ENCODE measurements at places on chromosomes 3 and 15. TPM values are rescaled to one million over a fixed set of nuclear protein-coding genes. Genes with fewer than 3 reads are reported as not detected.

- ATAC-seq, result peak; percentile 75
Measured at GRCh38 chr3:113051787-113052186, 61.0 kb downstream of the GTPBP8 start.

DNA sequence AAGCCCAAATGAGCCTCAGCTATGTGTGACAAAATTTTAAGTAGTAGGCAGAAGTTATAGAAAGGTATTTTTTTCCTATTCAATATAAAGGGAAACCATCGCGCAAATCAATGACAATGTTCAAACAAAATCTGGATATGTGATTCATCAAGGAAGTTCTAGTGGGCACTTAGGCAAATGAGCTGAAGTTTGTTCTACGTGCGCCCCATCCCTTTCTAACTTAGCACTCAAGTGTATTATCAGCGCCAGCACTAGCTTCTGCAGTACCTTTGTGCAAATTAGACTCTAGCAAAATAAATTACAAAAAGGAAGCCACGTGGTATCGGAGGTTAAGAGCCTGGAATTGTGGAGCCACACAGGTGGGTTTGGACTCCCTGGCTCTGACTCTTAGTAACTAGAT, 91.1 kb downstream of the TBL1XR1 start:
- no peak for ATAC-seq

DNA sequence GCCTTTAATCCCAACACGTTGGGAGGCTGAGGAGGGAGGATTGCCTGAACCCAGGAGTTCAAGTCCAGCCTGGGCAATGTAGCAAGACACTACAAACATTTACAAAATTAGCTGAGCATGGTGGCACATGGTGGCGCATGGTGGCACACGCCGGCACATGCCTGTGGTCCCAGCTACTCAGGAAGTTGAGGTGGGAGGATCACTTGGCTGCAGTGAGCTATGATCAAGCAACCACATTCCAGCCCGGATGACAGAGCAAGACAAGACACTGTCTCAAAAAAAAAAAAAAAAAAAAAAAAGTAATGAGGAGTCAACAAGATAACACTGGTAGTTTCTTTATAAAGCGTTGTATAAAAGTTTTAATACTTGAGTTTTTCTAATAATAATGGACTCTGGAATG, 10.1 kb downstream of the FEZF2 start:
- no peak for ATAC-seq

- no peak for ATAC-seq
Measured at GRCh38 chr3:59133311-59133710, 83.5 kb upstream of the CFAP20DC start.

DNA sequence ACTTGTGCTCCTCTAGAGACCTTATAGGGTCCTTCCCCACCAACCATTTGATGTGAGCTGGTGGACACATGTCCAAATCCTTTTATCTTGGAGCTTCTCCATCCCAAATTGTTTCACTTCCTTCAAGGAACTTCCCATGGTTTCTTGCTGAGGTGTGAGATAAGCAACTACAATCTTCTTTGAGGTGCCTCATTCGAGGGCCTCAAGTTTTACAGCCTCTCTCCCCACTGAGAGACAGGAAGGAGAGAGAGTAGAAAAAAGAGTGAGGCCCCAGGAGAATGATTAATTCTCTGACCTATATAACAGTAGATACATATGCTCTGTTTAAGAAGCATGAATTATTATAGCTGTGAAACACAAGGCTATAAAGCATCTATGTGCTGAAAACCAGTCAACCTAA, 70.5 kb downstream of the SUMF1 start:
- no peak for ATAC-seq

DNA sequence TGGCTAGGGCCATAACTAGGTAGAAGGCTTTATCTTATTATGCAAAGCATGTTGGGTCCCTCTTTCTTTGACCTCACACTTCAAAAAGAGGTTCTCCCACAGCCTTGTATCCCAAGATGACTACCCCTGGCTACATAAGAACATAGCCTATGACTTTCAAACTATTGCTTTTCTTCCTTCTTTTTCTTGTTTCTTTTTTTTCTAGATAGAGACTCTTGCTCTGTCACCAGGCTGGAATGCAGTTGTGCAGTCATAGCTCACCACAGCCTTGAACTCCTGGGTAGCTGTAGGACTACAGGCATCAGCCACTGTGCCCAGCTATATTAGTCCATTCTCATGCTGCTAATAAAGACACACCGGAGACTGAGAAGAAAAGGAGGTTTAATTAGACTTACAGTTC, 47.2 kb downstream of the DIPK2A start:
- no peak for ATAC-seq

- ATAC-seq, result no peak
Measured at GRCh38 chr15:99973351-99973750, 240.1 kb upstream of the LYSMD4 start.

DNA sequence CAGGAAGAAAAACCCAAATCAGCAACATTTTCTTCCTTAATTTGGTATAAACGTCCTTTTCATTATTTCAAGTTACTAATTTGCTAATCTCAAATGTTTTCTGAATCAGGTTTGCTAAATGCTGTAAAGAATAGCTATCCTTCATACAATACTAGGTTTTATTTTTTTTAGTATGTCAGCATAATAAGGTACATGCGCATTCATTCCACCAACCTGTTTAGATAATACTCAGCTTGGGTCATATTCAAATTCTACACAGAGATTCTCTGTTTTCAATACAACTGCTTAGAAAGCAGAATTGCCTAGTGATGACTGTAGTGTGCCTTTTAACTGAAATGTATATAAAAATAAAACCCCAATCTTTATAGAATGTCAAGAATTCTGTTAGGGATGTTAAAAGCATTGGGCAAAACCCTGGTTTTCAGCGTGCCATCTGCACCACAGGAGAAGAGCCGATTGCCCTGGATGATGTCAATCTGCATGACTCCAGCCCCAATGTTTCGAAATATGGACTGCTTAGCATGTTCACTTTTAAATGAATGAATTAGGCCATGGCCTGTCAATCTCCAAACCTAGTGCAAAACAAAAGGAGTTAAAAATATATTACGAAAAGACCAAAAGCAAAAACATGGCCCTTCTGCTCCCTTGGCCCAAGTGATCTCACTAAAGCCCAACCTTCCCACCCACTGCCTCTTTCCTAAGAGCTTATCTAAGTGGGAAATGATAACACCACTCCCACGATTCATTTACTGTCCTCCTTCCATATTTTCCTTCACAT, 107.4 kb downstream of the GLDN start:
- no peak for ATAC-seq

DNA sequence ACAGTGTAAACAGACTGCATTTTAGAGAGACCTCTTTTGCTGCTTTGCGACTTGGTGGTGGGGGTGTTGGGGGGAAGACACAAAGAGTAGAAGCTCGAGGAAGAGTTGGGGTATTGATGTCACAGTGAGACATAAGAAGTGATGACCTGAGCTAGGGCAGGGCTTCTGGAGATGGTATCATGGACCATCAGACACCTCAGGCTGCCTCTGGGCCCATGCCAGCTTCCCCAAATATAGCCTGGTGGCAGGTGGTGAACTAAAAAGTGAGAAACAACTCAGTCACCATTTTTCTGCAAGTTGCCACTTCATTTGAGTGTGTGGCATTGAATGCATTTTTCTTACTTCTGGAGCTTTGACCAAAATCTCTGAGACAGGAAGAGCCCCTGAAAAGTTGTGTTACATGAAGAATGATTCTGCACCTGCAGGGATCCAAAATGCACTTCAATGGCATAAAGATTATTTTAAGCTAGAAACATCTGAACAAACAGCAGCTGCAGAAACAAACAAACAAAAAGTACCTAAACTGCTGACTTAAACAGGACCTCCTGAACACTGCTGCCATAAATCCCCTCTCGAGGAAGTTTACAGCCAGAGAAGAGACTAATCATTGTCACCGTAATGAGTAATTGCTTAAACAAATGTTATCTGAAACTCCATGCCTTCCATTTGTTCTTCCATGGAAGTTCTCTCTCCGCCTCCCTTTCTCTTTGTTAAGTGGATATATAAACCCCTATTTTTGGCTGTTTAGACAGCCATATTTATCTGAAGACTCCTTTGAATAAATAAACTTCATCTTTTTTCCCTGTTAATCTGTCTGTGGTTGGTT, 15.2 kb upstream of the XIRP1 start:
- ATAC-seq, result no peak

- ATAC-seq, result no peak
Measured at GRCh38 chr3:117696851-117697407, 987.4 kb downstream of the TUSC7 start.

GRCh38 chr3:174413062-174413912, 445.8 kb upstream of the NAALADL2 start:
- ATAC-seq, result no peak

DNA sequence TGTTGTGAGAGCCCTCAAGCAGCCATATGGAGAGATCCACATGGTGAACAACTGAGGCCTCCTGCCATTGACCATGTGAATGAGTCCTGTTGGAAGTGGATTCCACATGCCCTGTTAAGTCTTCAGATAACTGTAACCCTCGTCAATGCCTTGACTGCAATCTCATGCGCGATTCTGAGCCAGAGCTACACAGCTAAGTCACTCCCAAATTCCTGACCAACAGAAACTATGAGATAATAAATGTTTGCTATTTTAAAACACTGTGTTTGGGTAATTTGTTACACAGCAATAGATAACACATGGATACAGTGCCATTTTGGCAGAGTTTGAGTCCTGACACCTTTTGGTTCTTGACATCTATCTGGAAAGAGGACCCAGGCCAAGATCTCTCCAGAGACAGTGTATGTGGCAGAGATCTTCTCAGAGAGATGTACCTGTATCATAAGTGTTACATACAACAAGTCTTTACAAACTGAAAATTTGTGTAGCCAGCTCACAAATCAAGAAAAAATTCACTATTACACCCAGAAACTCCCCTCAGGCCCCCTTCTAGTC, 34.5 kb upstream of the BNC1 start:
- ATAC-seq, result no peak

VWA5B2 gene
- not detected for total RNA-seq

SMCO1 gene
- not detected for total RNA-seq

ZNF620 gene
- 7.0 TPM for total RNA-seq

FOXL2NB gene
- not detected for total RNA-seq

FRMD5 gene
- total RNA-seq, result 1.2 TPM

Measured in gastroesophageal sphincter (tissue), 4 donors.